Activated CD4-positive, CD25-positive, alpha-beta regulatory T cell (primary cell): ENCODE measurements at places on chromosomes 6 and 20.

GRCh38 chr6:93136111-93136510, 283.2 kb downstream of the EPHA7 start:
- DNase-seq, result no peak

GRCh38 chr6:53917464-53917842, 122.6 kb downstream of the LRRC1 start:
- no peak for DNase-seq

GRCh38 chr6:3318226-3318625, 59.5 kb downstream of the PSMG4 start:
- DNase-seq, result peak; percentile 12

DNA sequence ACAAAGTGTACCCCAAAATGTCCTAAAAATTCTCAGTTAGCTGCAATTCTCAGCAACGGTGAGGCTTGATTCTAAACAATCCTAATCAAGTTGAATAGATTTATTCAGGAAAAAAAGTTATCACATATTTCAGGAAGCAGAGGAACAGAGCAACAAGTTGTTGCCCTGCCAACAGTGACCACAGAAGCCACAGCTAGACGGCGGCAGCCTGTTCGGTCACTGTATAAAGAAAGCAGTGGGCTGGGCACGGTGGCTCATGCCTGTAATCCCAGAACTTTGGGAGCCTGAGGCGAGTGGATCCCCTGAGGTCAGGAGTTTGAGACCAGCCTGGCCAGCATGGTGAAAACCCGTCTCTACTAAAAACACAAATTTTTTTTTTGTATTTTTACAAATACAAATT, 171.2 kb upstream of the BMP5 start:
- no peak for DNase-seq

DNA sequence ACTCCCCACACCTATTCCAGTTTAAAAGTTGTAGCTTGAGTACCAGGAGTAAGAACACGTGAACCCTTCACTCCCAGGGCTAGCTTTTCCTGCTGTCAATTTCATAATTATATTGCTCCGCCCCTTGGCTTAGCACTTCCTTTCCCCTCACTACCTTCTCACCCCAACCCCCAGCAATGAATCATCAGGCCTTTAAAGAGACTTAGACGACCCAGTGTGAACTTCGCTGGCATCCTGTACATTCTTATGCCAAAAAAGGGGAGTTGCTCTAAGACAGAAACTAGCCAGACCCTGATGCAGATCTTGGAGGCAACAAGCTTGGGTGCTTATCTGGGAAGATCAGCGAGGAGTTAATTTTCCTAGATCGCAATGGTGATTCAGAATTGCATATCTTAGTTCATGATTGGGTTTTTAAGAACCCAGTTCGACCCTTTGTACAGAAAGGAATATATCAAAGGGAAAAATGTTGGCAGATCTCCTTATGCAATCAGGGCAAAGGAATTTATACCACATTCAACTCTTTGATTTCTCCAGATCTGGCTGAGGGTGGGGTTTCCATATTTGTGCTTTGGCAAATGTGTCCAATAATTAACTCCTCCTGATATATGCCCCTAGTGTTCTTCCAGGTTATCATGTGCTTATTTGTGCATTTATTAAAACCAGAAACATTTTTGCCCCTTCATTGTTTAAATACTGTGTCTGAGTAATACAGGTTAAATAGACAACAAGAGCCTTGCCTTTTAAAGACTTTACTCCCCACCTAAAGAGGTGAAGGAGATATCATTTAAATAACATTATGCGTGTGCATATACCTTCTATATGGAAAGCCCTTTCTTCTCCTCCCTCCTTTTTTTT, 8.1 kb upstream of the ATXN1 start:
- peak; percentile 35 for DNase-seq
